ENCODE measurements at places on chromosomes 1 and 21.

- no peak for DNase-seq
These were observed 1.5 kb downstream of the MGST3 start for GRCh38 chr1:165632491-165632890.

DNA sequence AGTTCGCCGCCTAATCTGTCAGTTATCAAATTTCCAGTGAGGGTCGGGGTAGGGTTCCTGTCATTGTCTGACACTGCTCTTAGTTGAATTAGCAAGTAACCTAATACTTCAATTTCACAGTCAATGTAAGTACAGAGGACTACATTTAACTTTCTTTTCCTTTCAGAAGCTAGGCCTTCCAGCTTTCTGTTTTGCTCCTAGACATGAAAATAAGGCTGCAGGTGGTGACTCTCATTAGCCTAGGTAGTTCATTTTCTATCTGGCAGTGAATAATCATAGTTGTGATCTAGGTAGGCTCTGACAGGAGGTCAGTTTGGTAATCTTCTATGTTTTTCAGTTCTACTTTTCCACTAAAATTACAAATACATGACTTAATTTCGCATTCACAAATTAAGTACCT is 783.1 kb downstream of the MRPL39 start:
- no peak for DNase-seq

DNA sequence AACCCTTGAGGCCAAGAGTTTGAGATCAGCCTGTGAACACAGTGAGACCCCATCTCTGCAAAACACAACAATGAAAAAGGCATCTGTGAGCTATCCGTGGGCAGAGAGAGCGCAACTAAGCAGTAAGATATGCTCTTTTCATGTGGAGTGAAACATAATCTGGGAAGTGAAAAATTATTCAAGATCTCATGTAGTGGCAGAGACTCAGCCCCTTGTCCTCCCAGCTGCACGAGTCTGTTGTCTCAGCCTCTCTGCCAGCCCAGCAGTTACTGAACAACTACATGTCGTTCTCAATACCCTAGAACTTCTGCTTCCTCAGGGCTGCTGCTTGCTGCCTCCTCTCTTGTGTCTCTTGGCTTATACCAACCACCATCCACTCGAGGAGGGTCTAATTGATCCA is 61.3 kb upstream of the WDR26 start:
- no peak for DNase-seq

GRCh38 chr1:6762060-6762459 is 23.2 kb upstream of the CAMTA1 start:
- DNase-seq: no peak

DNA sequence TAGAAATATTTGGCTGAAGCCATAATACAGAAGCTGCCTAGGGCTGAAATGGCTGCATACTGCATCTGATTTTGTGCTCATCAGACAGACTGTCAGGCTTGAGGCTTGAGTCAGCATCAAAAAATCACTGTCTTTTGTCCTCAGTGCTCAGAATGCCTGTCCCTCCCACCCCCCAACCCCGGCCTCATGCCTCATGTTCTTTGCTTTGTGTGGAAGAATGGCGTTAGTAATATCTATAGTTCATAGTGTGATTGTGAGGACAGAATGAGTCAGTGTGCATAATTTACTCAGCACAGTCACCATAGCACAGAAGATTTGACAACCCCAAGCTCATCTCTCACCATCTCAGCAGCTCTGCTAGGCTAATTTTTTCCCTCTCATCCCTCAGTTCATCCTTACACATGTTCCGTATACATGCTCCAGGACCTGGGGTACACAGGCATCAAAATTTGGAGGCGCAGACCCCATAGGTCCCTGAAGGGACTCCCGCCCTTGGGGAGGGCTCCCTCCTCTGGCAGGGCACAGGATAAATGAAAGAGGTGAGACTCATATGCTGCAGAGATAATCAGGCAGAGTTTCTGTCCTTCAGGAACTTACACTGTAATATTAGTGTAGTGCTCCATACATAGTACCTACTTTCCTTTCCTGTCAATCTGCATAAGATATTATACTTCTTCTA is 159.1 kb upstream of the C8B start:
- DNase-seq: no peak

GRCh38 chr1:29667951-29668350 is 431.6 kb downstream of the PTPRU start:
- DNase-seq: no peak

Data from stimulated activated CD8-positive, alpha-beta memory T cell treated with anti-CD3 and anti-CD28 coated beads, Interleukin-4, amount 100 ng/mL, for 1 hour (primary cell).